Neuronal stem cell (in vitro differentiated cells): ENCODE measurements at places on chromosomes 12 and 14.

- DNase-seq, result no peak
These were observed 22.2 kb upstream of the EDDM3A start for GRCh38 chr14:20723488-20723887.

- no peak for DNase-seq
These were observed 15.0 kb upstream of the EMP1 start for GRCh38 chr12:13181375-13182070.

- no peak for DNase-seq
These were observed 118.1 kb downstream of the CMAS start for GRCh38 chr12:22164139-22164538.

DNA sequence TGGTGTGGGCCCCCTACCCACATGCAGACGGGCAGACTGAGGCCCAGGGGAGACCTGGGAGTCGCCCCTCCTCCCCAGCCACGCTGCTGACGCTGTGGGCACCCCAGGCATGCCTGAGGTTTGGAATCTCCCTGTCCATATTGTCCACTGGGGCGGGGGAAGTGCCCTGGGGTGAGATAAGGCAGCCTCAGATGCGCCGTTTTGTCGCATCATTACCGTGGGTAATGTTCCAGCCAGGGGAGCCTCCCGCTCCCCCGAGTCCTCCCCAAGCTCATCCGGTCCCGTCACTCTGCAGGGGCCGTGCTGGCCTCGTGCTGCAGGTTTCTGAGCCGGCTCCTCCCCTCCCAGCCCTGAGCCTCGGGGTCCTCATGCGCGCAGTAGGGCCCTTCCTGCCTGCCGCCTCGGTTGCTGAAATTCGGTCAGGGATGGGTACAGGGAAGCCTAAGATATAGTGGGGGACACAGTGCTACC, 11.4 kb downstream of the INF2 start:
- DNase-seq, result no peak

- DNase-seq, result no peak
These were observed 320.5 kb downstream of the PRKD1 start for GRCh38 chr14:29607169-29607568.

DNA sequence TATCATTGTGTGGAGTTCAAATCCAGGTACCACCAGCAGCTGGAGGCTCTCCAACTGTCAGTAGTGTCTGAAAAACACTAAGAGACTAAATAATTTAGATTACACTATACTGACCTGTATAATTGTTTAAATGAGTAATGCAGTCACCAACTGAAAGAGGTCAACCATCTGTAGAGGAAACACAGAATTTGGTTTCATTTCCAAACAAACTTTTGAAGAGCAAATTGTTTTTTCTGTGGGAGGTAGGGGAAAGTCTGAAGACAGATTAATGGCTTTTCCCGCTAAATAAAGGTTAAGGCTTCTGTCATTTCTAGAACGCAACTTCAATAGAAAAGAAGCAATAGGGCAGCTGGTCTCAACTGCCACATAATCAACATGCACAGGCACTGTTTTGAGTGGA, 462.6 kb downstream of the PRKD1 start:
- DNase-seq, result no peak

- DNase-seq, result no peak
These were observed 155.1 kb downstream of the CALM1 start for GRCh38 chr14:90551733-90552464.

- no peak for DNase-seq
These were observed 567.9 kb downstream of the MED13L start for GRCh38 chr12:115709540-115710011.

- no peak for DNase-seq
These were observed 134.2 kb downstream of the TMEM30B start for GRCh38 chr14:61146899-61147298.

GRCh38 chr14:96095581-96096476, 56.7 kb downstream of the C14orf132 start:
- no peak for DNase-seq

GRCh38 chr12:27057543-27057942, 24.8 kb downstream of the C12orf71 start:
- DNase-seq, result no peak

- no peak for DNase-seq
These were observed 31.8 kb upstream of the ULK1 start for GRCh38 chr12:131862600-131862993.

GRCh38 chr12:89665556-89665955, 43.1 kb downstream of the ATP2B1 start:
- no peak for DNase-seq

DNA sequence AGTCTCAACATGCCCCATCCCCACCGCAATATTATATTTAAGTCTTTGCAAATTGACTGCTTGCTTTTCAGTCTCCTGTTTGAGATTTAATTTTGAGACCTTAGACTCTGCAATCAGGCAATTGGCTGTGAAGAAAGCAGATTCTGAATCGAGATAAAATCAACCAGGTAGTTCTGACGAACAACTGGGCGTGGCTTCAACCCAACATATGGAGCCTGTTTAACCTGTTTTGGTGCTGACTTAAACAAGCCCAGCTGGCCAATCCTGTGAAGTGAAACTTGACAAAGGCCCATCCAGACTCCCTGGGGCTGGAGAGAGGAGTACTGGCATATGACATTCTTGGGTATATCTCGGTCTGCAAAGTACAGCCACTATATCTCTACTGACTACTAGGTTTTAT, 9.8 kb upstream of the CIPC start:
- no peak for DNase-seq

DNA sequence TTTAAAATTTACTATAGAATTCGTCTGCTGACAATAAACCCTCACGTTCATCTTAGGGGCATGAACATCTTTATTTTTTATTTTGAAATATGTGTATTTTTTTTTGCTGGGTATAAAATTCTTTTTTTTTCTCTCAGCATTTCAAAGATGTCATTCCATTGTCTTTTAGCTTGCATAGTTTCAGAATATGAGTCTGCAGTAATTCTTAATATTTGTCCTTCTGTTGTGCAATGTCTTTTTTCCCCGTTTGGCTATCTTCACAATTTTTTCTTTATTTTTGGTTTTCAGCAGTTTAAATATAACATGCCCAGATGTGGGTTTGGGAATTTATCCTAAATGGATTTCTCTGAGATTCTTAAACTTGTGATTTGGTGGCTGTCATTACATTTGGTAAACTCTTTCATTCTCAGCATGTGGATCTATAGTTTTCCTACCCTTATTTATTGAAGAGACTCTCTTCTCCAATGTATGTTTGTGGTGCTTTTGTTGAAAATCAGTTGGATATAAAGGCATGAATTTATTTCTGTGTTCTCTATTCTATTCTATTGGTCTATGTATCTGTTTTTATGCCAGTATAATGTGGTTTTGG, 37.8 kb upstream of the PLBD1 start:
- DNase-seq, result no peak

DNA sequence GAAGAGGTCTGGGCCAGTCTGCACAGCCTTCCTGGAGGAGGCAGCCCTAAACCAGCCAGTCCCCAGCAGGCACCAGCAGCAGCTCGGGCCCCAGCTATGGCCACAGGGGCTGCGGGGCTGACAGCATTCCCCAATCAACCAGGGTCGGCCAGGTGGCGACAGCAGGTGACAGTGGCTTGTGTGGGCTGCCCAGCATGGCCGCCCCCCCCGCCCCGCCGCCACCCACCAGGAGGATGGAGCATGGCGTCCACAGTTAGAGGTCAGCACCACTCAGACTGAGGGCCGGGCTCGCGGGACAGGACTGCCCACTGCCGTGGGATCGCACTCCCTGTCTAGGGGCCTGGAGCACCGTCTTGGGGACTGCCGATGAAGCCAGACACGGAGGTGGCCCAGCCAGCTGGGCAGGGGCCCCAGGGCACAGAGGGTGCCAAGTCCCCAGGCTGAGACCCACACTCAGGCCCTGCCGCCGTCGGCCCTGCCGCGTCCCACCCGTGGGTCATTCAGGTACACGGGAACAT, 15.0 kb downstream of the AKT1 start:
- no peak for DNase-seq

DNA sequence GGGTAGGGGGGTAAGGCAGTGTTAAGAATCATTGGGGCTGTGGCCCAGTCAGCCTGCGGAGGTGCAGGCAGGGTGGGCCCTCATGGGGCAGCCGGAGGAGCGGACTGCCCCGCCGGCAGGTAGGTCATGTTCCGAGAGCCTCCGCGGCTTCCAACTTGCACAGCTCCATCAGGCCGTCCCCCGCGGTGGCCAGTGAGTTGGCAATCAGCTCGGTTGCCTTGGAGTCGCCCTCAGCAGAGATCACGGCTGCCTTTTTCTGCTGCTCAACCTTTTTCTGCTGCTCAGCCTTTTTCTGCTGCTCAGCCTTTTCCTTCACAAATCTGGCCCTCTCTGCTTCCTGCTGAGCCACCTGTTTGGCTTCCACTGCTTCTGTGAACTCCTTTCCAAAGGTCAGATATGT, 41.1 kb upstream of the CSRNP2 start:
- no peak for DNase-seq

DNA sequence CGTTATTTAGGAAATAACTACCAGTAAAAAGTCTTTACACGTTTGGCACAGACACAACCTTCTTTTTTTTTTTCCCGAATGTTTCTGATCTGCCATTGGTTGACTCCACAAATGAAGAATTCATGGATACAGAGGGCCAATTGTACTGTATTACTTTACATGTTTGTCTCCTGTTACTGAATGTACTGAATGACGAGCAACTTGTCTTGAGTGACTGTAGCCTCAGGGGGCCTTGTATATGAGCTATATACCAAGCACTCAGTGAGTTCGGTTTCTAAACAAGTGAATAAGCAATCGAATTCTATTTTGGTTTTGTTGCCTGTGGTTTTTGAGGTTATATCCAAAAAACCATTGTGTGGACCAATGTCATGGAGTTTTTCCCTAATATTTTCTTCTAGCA, 480.0 kb upstream of the SYT1 start:
- no peak for DNase-seq

- no peak for DNase-seq
These were observed 5.0 kb upstream of the SLC35F4 start for GRCh38 chr14:57870686-57871457.

DNA sequence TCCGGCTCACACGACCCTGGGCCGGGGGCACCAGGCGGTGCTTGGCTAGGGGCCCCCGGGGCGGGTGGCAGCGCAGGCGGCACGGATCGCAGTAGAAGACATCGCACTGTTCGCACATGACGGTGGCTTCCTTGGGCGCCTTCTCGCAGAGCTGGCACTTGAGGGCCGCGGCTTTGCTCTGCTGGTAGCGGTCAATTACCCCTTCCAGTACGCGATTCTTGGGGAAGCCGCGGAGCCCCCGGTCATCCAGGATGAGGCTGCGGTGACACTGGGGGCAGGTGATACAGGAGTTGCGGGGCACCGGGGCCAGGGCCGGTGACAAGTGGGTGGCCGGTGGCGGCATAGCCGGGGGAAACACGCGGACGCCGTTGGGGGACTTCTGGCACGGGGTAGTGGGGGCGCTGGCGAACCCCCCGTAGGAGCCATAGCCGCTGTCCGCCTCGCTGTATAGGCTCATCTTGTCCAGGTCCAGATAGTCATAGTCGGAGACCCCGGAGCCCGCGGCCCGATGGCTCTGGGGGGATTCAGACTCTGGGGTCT, 553 bp downstream of the TRIM9 start:
- DNase-seq, result peak; percentile 26
